DMS53 (cell line): ENCODE measurements at places on chromosomes 16 and 17.

DNA sequence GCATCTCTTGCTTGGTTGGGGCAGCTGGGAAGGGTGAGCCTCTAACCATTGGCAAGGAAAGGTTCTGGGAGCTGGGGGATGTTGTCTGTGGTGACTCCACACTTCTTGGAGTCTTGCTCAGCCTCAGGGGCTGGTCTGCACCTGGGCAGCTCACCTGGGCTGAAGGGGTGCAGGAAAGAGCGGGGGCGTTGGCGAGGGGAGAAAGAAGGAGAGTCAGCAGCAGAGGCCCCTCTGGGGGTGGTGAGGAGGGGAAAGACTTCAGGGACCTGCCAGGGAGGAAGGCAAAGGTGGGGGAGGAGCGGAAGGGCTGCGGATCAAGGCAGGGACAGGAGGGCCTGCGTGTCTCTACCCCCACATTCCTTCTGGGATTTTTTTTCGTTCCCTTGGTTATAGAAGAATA is 47.7 kb downstream of the CCDC42 start:
- no peak for DNase-seq

GRCh38 chr17:60332574-60332973 is 59.4 kb downstream of the USP32 start:
- no peak for DNase-seq

GRCh38 chr17:68969101-68969500 is 13.9 kb upstream of the ABCA8 start:
- no peak for DNase-seq

GRCh38 chr17:76796081-76796480 is 58.2 kb downstream of the MFSD11 start:
- DNase-seq = no peak

- DNase-seq = no peak
These were observed 27.1 kb upstream of the SLC39A11 start for GRCh38 chr17:73119631-73120030.

- no peak for DNase-seq
These were observed 66.4 kb upstream of the MPHOSPH6 start for GRCh38 chr16:82236415-82236814.

DNA sequence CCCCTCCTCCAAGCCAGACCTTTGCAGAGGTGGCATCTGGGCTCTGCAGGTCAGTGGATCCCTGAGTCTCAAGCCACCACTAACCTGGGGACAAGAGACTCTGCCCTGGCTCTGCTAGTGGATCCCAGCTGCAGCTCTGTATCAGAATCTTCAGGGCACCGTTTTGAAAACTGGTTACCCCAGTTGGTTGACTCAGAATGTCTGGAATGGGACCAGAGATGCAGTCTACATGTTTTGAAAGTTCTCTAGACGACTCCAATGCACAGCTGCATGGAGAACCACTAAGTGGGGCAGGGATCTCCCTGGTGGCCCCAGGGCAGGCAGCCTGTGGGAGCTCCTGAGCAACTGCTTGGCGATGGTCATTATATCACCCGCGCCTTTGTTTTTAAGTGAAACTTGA is 34.1 kb upstream of the ADORA2B start:
- DNase-seq = no peak

GRCh38 chr16:80680839-80681238 is 123.6 kb downstream of the CDYL2 start:
- no peak for DNase-seq

- peak; percentile 71 for DNase-seq
These were observed 24.4 kb upstream of the NOS2 start for GRCh38 chr17:27824745-27825144.

DNA sequence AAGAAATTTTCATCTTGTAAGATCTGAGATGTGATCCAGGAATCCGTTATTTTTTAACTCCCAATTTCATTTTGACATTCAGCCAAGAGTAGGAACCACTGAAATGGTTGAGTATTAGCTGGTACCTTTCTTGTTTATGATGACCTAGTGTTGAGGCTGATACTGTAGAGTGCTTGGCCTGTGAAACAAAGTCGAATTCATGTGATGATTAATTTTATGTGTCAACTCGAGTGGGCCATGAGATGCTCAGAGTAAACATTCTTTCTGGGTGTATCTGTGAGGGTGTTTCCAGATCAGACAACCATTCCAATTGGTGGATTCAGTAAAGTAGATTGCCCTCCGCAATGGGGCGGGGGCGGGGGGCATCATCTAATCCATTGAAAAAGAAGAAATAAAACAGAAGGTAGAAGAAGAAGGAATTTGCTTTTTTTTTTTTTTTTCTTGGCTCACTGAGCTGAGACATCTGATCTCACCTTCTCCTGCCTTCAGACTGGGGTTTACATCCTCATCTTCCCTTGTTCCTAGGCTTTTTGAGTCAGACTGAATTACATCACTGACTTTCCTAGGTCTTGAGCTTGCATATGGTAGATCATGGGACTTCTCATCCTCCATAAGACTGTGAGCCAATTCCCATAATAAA is 264.6 kb upstream of the KCNJ16 start:
- peak; percentile 7 for DNase-seq

DNA sequence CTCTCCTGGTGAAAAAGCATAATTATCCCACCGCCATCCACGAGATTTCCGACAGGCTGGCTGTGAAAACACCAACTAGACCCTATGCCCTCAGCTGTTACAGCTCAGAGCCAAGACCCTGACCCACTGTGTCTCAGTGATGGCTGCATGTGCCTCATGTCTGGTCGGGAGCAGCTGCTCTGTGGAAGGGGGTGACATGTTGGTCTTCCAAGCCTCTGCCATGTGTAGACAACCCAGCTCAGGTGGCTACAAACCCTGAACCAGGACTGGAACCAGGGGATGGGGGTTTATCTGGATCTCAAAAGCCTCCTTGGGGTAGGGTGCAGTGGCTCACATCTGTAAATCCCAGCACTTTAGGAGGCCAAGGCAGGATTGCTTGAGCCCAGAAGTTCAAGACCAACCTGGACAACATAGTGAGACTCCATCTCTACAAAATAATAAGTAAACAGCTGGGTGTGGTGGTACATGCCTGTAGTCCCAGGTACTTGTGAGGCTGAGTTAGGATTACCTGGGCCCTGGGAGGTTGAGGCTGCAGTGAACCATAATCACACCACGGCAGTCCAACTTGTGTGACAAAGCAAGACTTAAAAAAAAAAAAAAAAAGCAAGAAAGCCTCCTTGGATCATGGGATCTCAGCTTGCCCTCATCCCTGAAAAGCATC is 220.3 kb downstream of the CPPED1 start:
- DNase-seq = no peak

- DNase-seq = no peak
These were observed 34.0 kb downstream of the TIMM22 start for GRCh38 chr17:1030684-1031532.

DNA sequence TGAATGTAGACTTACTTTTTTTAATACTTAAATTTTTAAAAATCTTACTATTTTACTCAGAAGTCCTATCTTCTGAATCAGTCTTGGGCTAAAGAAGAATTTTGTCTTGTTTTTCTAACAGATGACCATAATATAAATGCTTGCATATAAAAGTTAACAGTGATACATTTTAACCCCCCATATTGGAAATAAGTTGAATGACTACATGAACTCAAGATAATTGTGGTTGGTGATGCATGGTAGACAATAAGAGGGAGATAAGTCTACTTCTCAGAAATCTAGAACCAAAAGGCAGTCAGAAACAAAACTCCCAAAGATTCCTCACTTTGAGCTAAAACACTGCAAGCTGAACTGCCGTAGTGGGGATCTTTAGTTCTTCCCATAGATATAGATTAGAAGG is 868.4 kb upstream of the SOX9 start:
- DNase-seq = no peak

DNA sequence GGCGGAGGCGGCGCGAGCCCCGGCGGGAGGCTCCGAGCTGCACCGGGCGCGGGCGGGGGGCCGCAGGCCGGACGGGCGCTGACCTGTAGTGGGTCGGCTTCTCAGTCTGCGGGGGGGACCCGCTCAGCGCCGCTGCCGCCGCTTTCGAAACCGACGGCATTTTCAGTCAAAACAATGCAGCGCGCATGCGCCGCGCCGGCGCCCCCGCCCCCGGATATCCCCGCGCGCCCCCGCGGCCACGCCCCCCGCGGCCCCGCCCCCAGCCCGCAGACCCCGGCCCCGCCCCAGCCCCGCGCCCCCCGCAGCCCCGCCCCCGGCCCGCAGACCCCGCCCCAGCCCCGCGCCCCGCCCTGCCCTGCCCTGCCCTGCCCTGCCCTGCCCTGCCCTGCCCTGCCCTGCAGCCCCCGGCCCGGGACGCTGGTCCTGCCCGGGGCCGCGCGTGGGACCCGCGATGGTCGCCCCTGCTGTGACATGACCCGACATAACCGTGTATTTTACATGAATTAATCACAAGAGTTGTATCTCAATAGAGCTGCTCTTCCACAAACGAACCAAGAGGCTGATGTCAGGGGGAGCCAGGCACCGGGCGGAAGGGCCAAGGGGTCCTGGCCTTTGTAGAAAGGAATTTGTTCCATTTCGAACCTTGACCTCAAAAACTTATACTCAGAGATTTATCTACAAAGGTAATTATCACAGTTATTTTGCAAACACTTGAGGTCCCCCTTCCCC is at the start of gene UNKL:
UNKL (minus strand) TSS at position 173 of the 729 bp plus-strand sequence; CDS start at position 160, 13 bp downstream.
- DNase-seq = peak; percentile 65

- no peak for DNase-seq
These were observed 257.7 kb upstream of the PMFBP1 start for GRCh38 chr16:72429671-72430081.

GRCh38 chr16:29858149-29858849 is 4.7 kb downstream of the CDIPT start:
- DNase-seq = no peak

GRCh38 chr17:69232650-69233049 is 4.0 kb upstream of the ABCA10 start:
- DNase-seq = no peak

DNA sequence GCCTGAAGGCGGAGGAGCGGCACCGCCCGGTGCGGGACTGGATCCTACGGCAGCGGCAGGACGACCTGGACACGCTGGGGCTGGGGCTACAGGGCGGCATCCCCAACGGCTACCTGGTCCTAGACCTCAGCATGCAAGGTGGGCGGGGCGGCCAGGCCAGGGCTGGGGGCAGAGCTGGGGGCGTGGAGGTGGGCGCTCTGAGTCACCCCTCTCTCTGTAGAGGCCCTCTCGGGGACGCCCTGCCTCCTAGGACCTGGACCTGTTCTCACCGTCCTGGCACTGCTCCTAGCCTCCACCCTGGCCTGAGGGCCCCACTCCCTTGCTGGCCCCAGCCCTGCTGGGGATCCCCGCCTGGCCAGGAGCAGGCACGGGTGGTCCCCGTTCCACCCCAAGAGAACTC is 7.9 kb downstream of the MSLN start:
- peak; percentile 18 for DNase-seq

- DNase-seq = no peak
These were observed 594.2 kb downstream of the KCNJ18 start for GRCh38 chr17:22286337-22287041.

- DNase-seq = no peak
These were observed 61.3 kb upstream of the GPRC5B start for GRCh38 chr16:19945934-19946333.

DNA sequence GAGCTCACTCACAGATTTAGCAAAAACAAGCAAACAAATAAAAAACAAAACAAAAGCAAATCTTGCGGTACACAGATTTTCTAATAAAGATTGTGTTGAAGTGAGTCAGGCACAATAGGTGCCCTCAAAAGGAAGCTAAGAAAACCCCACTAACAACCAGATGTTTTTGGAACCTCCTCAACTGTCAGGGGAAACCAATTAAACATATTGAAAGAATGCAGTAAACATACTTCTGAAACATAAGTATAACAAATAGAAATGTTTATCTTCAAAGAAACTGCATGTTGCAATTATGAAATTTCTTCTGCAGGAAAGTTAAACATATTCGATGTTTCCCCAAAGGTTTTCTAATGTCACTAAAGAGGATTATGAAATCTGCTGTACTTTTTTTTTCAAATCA is 110.5 kb upstream of the CORO6 start:
- DNase-seq = no peak

- DNase-seq = no peak
These were observed 7.6 kb upstream of the PHF12 start for GRCh38 chr17:28958820-28959455.

GRCh38 chr16:86987746-86988670 is 329.2 kb downstream of the C16orf95 start:
- DNase-seq = no peak

DNA sequence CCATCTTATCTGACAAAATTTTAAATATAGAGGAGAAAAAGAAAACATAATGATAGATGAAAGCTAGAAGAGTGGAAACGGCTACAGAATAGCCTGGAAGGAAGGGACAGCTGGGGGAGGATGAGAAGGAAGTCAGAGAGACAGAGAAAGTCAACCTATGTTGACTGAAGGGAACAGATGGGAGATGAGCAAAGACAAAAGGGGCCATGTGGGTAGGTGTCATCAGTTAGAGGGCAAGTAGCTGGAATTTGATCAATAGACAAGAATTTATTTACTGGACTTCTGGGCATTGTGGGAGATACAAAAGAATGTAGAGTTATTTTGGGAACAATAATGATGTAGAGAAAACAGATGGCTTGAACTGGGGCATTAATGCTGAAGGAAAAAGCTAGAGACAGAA is 194.4 kb downstream of the ANKFN1 start:
- DNase-seq = no peak

DNA sequence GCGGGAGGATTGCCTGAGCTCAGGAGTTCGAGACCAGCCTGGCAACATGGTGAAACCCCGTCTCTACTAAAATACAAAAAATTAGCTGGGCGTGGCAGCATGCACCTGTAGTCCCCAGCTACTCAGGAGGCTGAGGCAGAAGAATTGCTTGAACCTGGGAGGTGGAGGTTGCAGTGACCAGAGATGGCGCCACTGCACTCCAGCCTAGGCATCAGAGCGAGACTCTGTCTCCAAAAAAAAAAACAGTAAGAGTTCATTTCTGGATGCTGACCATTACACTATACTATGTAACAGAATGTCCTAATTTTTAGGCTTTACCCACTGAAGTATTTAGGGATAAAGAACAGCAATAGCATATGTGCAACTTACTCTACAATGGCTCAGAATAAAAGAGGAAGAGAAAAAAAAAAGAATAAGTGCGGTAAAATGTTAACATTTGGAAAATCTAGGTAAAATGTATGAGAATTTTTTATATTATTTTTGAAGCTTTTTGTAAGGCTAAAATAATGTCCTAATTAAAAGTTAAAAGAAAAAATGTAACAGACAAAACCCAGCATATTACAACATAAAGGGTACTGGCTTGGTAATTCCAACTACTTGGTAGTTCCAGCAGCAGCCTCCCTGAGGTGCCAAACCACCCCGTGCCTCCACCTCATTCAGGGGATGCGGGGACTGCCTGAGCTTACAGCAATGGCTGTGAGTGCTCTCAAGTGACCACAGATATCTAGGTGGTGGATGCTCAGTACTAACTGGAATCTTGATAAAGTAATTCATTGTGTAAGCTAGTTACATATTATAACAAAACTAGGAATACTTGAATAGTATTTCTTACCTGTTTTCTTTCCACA is 10.9 kb downstream of the COPS3 start:
- DNase-seq = peak; percentile 44

- peak; percentile 70 for DNase-seq
These were observed 397 bp downstream of the NCOR1 start for GRCh38 chr17:16215002-16215272.

- DNase-seq = peak; percentile 70
These were observed 428 bp downstream of the SGSM2 start for GRCh38 chr17:2337544-2338314.

- DNase-seq = no peak
These were observed 356.8 kb downstream of the SEC14L1 start for GRCh38 chr17:77497578-77497934.
